MM.1S (cell line): ENCODE measurements at places on chromosomes 12 and 14.

- no peak for DNase-seq
Observed at GRCh38 chr12:104877103-104877705, 80.9 kb downstream of the SLC41A2 start.

DNA sequence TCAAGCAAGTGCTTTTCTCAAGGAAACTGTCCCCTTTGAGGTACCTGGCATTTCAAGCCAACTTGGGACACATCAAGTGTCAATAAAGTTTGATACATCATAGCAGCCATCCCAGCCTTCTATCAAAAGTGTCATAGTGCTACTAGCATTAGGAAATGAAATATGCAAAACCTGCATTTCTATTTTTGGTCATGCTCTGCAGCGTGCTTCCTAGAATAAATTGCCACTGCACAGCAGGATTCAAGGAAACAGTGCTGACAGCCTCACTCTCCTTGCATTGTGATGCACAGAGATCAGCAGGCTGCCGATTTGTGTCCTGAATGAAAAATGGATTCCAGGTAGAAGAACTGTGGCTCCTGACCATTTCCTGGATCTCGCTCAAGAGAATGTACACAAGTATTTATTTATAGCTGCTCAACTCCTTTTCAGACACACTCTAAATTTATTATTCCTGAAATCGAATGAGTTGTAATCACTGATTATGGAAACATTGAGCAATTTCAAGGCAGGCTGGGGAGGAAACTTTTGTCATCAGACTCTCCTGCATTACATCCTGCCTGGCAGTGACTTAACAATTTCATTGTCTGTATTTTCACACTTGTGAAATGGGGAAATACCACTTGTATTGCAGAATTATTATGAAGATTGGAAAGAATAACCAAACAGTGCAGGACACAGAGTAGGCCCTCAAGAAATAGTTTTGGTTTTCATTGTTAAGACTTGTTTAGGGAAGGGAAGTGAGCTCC, 120.9 kb downstream of the SLC38A6 start:
- no peak for DNase-seq

- peak; percentile 57 for DNase-seq
Observed at GRCh38 chr12:44317651-44318126, 481.8 kb downstream of the TMEM117 start.

GRCh38 chr12:79275631-79276030, 411.1 kb downstream of the SYT1 start:
- DNase-seq: no peak

DNA sequence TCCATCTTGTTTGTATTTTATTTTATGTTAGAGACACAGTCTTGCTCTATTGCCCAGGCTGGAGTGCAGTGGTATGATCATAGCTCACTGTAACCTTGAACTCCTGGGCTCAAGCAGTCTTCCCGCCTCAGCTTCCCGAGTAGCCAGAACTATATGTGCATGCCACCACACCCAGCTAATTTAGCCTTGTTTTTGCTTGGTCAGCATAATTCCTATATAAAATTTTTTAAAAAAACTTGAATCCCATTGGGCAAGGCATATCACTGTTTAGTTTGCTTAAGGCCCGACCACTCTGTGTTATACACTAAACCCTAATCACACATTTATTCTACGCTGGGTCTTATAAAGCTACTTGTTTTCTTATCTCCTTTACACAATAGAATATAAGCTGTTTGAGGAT, 266.4 kb downstream of the AKAP6 start:
- DNase-seq: no peak

DNA sequence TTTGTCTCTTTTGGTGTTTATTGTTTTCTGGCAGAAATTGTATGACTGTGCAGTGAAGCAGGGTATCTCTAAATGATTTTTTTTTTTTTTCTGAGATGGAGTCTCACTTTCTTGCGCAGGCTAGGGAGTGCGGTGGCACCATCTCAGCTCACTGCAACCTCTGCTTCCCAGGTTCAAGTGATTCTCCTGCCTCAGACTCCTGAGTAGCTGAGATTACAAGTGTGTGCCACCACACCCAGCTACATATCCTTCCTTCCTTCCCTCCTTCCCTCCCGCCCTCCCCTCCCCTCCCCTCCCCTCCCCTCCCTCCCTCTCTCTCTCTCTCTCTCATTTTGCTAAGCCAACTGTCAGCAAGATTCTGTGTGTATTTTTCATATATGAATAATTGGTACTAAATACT, 94.4 kb downstream of the PPHLN1 start:
- no peak for DNase-seq

- no peak for DNase-seq
Observed at GRCh38 chr12:25859976-25860375, 98.5 kb upstream of the RASSF8 start.

GRCh38 chr12:72313806-72314205, 41.6 kb downstream of the TRHDE start:
- DNase-seq: no peak

DNA sequence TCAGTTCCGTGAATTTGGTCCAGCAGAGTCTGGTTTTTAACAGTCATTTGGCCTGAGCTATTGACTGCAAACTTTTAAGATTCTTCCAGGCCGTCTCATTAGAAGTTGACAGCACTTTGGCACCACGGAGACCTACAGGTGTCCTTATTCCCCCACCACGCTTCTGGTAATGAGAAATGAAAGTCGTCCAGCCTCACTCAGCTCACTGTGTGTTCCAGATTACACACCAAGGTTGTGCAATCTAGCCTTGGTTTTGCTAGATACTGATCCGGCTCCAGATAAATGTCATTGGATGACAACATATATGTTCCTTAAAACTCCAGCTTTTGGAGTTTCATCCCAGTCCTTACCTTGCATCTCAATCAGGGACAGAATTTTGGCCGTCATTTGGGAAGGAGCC, 210.4 kb downstream of the CHST11 start:
- DNase-seq: no peak

- DNase-seq: no peak
Observed at GRCh38 chr14:90115780-90116179, 54.0 kb downstream of the KCNK13 start.

DNA sequence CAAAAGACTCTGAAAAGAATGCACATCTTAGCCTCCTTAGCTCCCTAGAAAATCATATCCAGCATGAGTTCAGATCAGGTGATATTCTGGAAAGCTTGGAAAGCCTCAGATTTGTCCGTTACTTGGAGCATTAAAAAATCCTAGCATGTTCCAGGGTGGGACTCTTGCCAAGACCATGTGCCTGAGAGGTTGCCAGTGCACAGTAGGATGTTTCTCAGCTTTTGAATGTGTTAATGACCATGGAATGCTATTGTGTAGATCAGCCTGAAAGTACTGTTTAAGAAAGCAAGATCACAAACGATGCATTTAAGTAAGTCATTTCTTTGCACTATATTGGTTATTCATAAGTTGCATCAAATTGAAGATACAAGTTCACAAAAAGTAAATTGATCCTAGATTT, 230.5 kb downstream of the ETNK1 start:
- DNase-seq: no peak

DNA sequence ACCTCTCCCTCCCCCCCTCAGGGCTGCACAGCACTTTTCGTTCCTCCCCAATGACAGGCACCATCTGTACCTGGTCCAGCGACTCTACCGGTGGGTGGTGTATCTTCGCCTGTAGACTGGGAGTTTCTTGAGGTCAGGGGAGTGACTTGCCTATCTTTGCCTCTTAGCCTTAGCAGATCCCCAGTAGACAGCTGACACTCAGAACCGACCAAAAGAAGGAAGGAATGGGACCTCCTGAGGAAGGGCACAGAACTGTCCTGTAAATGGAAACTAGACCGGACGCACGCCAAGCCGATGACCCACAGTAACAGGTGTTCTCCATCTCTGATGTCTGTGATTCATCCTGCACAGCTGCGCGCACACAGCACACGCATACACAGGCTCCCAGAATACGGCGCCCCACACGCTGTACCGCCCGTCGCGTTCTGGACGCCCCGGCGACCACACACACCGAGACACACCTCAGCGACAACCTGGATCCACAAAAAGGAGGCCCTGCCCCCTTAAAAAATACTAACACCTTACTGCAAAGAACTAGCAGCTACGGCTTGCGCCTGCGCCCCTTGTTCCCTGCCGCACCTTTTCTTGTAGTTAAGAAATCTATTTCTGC, 673 bp upstream of the TTC9 start:
- peak; percentile 26 for DNase-seq

- no peak for DNase-seq
Observed at GRCh38 chr12:117468016-117468415, 106.6 kb upstream of the NOS1 start.

- no peak for DNase-seq
Observed at GRCh38 chr12:37541356-37541755, 775.2 kb upstream of the ALG10B start.

GRCh38 chr12:2647186-2647585, 147.6 kb upstream of the FKBP4 start:
- DNase-seq: no peak

DNA sequence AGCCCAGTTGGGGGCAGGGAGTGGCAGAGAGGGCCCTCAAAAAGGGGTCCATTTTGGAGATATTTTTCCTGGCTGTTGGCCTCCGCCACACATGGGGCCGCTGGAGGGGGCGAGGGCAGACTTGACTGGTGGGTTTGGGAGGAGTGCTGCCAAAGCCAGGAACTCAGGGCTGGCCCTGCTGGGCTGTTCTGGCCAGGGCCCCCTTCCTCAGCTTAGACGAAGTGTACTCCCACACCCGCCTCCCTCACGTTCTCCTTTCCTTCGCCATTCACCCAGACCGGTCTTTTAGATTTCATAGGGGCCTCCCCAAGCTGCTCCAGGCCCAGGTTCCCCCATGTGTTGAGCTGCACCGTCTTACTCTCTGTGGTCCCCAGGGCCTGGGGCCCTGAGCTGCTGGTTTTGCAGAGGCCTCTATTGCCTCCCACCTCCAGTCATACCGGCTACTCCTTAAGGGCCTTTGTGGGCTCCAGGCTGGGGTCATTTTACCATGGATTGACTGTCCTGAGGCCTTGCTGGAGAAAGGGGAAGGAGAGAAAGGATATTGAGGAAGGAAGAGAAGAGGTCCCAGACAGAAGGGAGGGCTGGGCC, 1.3 kb downstream of the KRT7 start:
- no peak for DNase-seq

DNA sequence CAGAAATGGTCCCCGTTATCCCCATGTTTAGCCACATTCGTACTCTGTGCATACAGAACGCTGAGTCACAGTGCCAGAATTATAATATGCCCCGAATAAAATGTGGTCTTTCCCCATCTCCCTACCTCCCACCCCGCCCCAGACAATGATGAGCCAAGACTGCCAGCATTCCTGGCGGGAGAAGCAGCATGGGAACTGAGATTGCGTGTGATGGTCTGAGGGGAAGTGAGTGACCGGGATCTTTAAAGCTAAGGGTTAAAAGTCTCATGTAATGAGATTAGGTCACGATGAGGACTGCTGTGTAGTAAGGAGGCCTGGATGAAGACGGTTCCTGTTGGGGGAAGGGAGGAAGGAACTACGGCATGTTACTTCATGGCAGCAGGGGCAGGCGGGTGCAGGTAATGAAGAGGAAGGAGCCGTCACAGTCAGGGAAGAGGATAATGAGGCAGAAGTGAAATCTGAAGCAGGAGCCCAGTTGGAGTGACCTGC, 243.3 kb upstream of the FKBP4 start:
- no peak for DNase-seq

DNA sequence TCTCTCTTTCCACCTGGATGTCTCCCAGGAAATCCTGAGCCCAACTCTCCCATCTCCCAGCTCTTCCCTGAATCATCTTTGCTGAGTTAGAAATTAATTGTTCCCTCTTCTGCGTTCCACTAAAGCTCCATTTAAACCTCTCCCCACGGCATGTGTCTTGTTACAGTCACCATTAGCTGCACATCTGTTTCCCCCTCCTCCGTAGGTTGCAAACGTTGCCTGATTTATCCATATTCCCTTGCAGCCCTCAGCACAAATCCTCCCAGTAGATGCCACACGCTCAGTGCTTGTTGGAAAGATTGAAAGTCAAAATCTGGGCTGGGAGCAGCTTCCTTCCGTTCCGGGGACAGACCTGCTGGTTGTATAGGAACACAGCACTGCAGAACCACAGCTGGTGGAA, 90.4 kb downstream of the SLC24A4 start:
- DNase-seq: no peak

- DNase-seq: no peak
Observed at GRCh38 chr14:73251516-73252215, 14.4 kb downstream of the PAPLN start.

- no peak for DNase-seq
Observed at GRCh38 chr12:95055057-95055456, 18.4 kb downstream of the NR2C1 start.

DNA sequence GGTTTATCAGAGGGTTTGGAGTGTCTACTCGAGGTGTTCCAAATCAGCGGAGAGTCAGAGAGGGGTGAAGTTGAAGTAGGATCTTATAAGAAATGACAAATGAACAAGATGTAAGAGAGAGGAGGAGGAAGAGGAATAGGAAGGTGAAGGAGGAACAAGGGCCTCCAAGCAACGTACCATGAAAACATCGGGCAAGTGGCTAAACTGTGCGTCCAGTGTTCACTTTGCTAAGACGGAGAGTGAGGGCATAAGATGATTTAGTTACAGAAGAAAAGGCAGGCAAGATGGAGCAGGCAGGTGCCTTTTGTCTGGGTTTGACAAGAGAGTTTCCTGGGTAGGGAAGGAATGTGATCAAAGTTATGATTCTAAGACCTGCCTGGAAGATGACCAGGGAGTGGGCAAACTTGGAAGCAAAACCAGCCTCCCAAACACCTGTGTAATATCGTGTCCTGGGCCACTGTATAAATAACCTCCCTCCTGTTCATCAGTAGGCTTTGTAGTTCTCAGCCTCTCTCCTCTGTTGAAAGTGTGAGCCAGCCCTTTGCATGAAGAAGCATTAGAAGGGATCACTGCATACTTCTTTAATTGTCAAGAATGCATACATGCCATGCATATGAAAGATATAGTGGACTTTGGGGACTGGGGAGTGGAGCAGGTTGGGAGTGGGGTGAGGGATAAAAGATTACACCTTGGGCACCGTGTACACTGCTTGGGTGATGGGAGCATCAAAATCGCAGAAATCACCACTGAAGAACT, 111.4 kb downstream of the ZFP36L1 start:
- DNase-seq: no peak

GRCh38 chr12:69061574-69061973, 128.6 kb upstream of the CPM start:
- no peak for DNase-seq

GRCh38 chr12:110858848-110859247, 12.1 kb downstream of the CCDC63 start:
- no peak for DNase-seq

DNA sequence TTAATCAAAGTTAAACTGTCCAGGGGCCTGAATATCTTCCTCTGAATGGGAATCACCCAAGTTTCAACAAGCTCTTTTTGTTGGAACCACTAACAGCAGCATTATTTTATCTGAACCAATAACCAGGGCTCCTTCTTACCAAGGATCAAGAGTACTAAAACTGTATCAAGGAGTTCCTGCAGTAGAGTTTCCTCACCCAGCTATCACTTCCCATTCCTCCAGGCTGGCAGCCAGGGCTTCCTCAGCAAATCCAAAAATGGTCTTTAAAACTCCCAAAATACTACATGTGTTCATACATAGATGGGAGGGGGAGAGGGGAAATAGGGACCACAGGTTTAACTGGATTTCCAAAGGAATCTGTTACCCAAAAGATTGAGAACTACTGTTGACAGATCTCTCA, 10.5 kb downstream of the FMNL3 start:
- no peak for DNase-seq

- DNase-seq: no peak
Observed at GRCh38 chr14:75835156-75835725, 146.6 kb downstream of the TGFB3 start.
